Activated CD4-positive, alpha-beta T cell treated with anti-CD3 and anti-CD28 coated beads, Interleukin-2, amount 50 U/mL, for 1 hour (primary cell): ENCODE measurements at places on chromosomes 4 and X.

GRCh38 chr4:104616401-104616820 lies 121.7 kb upstream of the CXXC4 start:
- DNase-seq: no peak

GRCh38 chr4:141340458-141340857 lies 119.8 kb downstream of the ZNF330 start:
- no peak for DNase-seq

DNA sequence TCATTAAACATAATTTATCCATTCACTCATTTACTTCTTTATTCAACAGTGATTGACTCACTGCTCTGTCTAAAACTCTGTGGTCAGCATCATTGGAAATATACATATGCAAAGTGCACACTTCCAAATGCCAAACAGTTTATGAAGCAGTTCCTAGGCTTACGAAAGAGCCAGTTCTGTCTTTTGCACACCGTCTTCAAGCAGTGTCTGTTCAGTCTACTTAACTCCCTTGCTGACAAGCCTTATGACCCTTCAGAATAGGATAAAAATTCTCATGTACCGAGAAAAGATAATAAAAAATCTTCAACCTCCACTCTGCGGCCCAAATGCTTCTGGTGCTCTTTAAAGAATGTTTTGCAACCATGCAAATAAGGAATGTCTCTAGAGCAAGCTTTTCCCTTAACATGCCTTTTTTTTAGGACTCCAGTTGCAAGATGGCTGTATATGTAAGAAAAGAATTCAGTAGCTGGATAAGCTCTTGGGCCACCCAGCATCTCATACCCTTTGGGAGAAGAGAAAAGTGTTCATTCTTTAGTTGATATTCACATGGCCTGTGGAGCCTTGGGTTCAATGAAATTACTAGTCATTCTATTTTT lies 1037.0 kb upstream of the SLIT2 start:
- no peak for DNase-seq

GRCh38 chr4:17098401-17098800 lies 200.0 kb upstream of the LDB2 start:
- no peak for DNase-seq

DNA sequence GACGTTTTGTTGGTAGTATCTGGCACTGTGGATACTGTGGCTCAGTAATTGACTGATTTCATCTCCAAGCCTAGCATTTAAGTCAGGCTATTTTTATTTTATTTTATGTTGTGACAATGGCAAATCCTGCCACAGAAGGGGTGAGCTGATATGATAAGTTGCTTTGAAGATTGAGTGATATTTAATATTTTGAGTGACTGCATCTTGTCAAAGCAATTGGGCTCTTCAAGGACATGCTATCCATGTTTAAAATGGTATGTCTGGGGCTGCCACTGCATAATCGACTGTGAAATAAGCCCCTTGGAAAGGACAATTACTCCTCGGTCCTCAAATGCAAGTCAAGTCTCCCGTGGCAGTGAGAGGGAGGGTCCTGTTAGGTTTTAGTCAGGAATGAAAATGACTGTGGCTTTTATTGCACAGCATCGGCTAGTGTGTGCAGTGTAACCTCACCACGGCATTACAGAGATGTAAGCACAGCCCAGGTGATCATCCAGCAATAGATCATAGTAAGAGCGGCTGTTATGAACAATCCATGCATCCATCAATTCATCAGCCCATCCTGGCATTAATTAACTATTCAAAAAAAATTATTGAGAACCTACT lies 178.2 kb downstream of the GBA3 start:
- no peak for DNase-seq

- DNase-seq: no peak
Measured at GRCh38 chr4:76532805-76533204, 97.8 kb downstream of the SHROOM3 start.

DNA sequence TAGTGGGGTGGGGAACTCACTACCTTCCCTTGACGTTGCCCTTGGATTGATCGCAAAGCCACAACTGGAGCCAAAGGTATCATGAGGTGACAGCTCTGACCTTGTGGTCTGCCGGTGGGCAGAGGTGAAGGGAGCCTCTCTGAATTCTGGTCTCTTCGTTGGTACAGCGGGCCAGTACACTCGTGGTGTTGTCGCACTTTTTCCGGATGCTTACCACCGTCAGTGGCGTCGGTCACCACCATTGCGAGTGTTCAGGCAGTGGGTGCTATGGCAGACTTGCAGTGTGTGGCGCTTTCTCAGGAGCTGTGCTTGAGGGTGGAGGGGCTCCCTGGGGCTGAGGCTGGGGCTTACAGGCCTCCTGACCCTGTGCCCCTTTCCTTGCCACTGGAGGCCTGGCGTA lies 5.2 kb upstream of the GRPEL1 start:
- no peak for DNase-seq

DNA sequence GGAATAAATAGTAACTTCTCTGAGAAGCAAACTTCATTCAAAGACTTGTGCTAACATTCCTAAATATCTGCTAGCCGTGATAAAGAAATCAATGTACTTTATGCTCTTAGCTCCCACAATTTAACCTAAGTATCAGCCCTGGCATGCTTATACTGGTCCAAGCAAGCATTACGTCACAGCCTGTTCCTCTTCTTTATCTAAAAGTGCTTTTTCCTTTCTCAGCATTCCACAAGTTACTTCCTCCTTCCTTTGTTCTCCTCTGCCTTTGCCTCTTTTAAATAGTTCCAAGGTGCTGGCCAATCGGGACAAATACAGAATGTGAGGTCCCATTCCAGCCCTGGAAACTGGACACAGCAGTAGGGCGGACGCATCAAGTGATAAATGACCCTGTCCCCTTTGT lies 249.6 kb downstream of the DHRSX start:
- DNase-seq: no peak

GRCh38 chr4:106366026-106366425 lies 2.6 kb downstream of the GIMD1 start:
- no peak for DNase-seq

DNA sequence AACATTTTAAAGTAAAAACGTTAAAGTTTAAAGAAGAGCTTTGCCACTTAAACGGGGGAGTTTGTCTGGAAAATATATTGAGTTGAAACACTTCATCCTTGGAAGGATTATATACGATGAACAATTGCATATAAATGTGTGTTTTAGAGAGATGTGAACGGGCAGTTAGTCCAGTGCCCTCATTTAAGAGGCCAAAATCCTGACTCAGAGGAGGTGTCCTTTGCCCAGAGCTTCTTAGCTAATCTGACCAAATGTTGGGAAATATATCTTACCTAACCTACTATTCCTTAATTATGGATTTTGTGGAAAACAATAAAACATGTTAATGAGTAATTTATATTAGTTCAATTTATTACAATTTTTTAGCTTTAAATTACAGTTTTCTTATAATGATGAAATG lies 327.2 kb upstream of the DIPK2B start:
- no peak for DNase-seq

DNA sequence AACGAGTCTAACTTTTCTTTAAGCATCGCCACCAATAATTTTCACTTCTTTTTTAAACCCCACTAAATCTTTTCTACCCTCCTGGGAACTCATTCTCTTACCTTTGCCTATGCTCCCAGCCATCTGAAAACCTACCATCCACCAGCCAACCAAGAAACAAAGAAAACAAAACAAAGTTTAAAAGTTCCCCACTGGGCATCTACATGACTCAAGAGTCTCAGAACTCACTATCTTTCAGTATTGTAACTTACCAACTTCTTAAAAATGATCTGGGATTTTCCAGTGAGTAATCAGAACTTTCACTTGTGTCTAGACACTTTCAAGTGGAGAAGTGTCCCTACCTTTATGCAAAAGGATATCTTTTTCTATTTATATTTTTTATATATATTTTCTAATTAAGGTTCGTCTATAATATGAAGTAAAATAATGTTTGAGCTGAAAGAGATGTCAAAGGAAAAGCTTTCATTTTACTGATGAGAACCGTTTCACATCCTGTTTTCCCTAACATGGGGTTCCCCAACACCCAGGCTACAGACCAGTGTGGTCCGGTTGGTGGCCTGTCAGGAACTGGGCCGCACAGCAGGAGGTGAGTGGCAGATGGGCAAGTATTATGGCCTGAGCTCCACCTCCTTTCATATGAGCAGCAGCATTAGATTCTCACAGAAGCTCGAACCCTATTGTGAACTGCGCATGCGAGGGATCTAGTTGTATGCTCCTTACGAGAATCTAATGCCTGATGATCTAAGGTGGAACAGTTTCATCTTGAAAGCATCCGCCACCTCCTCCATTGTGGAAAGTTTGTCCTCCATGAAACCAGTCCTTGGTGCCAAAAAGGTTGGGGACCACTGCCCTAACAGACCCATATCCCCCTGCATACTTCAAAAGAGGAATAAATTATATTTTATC lies 9.8 kb upstream of the TIGD2 start:
- no peak for DNase-seq

GRCh38 chr4:166128403-166128802 lies 255.4 kb downstream of the TLL1 start:
- DNase-seq: no peak

DNA sequence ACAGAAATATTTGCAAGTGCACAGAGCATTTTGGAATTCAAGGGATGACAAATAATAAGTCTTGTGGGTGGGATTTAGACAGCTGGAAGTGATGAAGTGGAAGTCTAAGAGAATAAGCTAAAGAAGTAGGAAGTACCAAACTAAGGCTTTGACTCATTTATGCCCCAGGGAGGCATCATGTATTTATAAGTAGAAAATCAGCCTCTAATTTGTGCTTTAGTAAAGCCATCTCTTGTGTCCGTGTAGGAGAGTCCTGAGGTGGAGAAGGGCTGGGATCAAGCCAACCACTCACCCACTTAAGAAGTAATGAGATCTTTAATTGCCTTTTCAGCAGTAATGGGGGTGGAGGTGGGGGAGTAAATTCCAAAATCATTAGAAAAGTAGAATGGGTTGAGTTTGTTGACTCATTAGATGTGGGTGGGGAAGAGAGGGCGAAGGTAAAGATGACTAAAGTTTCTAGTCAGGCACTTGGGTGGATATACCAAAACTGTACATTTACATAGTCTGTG lies 356.7 kb downstream of the STIM2 start:
- DNase-seq: no peak

DNA sequence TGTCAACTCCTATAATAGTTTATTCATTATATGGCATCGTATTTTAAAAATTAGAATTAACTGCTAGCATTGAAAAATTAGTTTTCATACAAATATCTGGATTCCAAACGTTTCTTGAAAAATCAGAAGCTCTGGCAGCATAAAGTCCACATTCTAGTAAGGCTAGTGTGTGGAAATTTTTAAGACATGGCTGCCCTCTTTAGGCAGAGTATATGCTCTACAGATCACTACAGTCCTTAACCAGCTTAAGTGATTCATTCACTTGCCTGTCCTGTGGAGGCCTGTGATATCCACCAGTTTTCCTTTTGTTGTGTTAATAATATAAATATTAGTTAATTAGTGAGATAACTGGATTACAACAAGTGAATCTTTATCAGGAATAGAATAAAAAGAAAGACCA lies 287.2 kb downstream of the OPHN1 start:
- no peak for DNase-seq

GRCh38 chr4:3183008-3183407 lies 66.0 kb upstream of the MSANTD1 start:
- no peak for DNase-seq

GRCh38 chr4:174592985-174593335 lies 70.7 kb upstream of the HPGD start:
- DNase-seq: no peak

- no peak for DNase-seq
Measured at GRCh38 chr4:108149588-108150380, 18.9 kb downstream of the LEF1 start.

DNA sequence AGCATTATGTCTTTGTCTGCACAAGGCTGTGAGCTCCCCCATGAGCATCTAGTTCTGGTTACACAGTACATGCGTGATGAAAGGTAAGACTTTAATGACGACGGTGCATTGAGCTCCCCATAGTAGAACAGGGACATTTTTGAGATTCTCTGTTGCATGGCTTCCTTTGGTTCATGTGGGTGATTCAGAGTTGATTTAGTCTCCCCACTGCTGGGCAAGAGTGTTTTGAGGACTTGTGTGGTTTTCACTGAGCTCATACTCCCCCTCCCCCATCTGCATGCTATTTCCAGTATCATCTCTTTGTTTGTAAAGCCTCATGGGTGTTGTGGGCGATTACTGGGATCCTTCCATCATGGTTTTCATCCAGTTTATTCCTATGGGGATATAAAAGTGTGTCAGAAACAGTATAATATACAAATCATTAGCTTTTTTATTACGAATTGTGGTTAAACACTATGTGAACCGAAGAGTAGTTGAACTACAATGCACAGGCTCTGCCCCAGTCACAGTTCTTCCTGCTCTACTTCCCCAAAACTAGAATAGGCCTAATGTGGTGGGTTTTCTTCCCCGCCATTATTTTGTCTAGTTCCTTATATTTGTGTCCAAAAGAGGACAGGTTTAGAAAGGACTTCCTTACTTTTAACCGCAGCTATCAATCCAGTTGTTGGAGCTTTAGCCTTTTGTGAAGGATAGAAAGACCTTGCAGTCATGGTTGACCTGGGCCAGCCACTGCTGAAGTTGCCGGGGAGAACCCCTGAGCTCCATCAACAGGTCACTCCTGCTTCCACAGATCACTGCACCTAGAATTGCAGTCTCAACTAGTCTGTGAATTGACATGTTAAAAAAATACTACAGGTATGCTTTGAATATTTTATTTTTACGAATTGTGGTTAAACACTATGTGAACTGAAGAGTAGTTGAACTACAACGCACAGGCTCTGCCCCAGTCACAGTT lies 30.4 kb downstream of the KIT start:
- DNase-seq: no peak

DNA sequence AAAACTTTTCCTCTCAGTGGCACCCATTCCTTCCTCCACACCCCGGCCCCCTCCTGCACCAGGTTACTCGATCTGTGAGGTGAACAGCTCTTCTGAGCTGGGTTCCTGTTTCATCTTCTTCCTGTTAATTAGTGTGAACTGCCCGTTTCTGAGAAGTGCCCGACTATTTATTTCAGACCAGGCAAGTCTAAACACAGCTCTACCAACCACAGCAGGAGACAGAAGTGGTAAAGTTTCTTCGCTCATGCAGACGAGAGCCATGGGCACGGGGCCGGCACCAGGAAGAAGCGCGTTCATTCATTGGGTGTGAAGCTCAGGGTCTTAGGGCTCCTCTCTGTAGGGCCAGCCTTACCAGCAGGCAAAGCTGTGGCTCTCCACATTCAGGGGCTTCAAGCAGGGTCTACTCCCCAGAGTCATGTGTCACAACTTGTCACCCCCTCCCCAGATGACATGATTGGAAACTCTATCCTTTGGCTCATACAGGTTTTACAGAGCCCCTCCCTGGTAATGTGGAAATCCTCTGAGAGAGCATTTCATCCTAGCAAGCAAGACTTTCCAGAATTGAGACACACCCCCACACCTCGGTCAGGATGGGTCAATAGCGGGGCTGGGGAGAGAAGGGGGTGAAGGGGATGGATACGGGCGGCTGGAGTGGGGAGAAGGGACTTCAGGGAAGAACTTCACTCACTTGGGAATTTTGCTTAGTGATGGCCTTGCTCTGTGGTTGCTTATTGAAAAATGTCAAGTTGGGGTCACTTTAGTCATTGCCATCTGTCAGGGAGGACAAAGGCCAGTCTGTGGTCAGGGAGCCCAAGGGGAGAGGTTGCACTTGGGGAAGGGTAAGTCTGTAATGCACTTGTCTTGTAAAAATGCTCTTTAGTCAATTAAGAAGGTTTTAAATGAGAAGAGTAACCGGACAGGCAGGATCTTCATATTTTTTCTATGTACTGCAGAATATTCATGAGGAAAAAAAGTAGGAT lies 121.6 kb upstream of the TRIM2 start:
- DNase-seq: no peak
